NCI-H2171 (cell line): ENCODE measurements at places on chromosomes 5 and 9.

GRCh38 chr5:168151041-168151440, 140.4 kb upstream of the WWC1 start:
- no peak for DNase-seq

GRCh38 chr9:95497772-95498171, 19.0 kb downstream of the PTCH1 start:
- DNase-seq = no peak

- no peak for DNase-seq
Observed at GRCh38 chr5:16992006-16992405, 55.9 kb upstream of the MYO10 start.

DNA sequence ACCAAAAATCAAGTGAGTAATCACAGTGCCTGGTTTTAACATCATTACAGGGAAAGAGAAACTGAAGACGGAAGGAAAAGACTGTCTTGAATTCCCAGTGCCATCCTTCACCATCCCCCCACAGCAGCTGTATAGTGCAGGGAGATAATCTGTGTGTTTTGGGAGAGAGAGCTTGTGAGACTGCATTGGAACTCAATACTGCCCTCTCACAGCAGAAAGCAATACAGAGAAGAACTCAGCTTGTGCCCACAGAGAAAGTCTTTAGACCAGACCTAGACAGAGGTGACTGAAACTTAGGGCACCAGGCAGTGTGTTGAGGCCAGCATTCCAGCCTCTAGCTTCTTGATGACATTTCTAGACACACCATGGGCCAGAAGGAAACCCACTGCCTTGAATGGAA, 754.7 kb upstream of the CDH6 start:
- DNase-seq = no peak

DNA sequence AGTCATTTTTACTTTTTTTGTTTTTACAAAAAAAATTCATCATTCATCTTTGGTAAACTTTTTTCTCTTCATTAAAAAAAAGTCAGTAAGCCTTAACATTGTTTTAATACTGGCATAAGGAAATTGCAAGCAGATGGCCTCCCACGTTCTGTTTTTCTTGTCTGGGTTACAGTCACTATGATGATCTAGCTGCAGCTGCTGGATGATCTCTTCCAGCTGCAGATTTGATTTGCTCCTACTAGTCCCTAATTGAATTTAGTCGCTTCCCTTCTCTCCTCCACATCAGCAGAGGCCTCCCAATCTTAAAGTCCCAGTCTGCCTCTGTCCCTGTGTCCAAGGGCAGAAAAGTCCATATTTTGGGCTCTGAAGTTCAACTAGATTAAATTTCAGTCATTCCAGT, 106.8 kb upstream of the PTGER4 start:
- no peak for DNase-seq

- no peak for DNase-seq
Observed at GRCh38 chr5:67341478-67341877, 144.9 kb upstream of the CD180 start.

DNA sequence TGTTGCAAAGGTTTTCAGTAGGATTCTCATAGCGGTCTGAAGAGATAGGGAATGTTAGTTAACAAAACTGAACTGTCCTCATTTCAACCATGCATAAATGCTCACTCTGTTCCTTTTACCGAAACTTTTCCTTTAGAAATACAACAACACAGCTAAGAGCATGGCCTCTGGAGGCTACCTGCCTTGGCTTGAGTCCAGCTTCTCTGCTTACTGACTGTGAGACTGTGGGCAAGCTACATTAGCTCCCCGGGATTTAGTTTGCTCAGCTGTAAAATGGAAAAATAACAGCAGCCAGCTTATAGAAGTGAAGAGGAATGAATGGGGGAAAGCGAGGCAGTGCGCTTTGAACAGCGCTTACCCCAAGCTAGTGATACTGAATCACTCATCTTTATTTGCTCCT, 507.9 kb upstream of the DAP start:
- peak; percentile 55 for DNase-seq

- no peak for DNase-seq
Observed at GRCh38 chr5:92309336-92309991, 926.3 kb upstream of the ARRDC3 start.

DNA sequence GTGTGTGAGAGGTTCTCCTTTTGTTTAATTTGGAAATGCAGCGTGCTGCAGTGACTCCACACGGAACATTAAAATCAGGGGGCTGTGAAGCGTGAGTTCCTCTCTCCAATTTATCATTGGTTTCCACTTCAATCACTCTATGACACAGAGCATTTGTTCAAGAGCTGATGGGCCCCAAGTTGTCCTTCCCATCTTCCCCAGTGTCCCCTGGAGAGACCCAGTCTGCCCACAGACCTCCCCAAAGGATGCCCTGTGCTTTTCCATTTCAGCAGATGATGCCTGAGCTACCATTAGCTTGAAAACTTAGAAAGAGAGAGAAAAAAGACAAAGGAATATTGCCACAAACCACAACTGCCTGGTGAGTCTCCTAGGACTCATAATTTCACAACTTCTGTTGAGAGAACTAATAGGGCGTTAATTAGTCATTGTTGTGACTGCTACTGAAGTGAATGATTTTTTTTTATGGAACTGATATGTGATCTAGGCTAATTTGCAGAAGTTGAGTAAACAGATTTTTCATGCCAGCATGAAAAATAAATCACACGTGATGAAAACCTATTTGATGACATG, 772.7 kb downstream of the SEMA5A start:
- peak; percentile 52 for DNase-seq

- DNase-seq = no peak
Observed at GRCh38 chr5:180601591-180602480, 10.5 kb upstream of the SCGB3A1 start.

GRCh38 chr5:119409235-119409815, 43.0 kb upstream of the HSD17B4 start:
- no peak for DNase-seq

- DNase-seq = no peak
Observed at GRCh38 chr5:91367344-91367743, 15.8 kb downstream of the ARRDC3 start.

DNA sequence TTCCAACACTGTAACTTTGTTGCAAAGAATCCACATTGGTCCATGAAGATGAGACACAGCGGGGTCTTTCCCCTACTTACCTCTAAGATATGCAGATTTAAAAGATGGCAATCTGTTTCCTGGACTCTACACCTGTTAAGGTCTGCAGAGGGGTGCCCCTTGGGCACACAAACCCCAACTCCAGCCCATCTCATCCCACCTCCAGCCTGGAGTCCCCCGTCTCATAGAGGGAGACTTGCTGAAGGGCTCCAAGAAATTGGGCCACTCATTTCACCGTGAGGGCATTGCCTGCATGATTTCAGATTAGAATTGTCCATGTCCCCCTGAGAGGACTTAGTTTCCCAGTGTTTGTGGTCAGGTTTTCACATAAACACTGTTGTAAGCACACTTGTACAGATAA, 365.7 kb downstream of the IRX2 start:
- no peak for DNase-seq

DNA sequence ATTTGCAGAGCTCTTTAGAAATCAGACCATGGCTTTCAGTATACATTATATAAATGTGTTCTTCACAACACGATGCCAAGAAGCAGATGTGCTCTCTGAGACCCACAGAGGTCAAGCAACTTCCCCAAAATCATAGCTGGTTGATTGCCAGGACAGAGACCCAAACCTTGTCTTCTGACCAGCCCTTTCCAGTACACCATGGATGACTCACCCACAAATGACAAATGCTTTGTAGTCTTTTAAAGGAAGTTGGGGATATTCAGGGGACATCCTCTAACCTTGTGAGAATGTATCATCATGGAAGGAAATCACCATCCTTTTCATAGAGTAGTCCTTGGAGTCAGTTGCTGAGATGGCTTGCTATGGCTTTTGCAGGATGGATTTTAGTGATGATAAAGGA, 30.1 kb downstream of the ZNF462 start:
- no peak for DNase-seq

- DNase-seq = no peak
Observed at GRCh38 chr9:2453106-2453505, 168.5 kb upstream of the VLDLR start.

- DNase-seq = no peak
Observed at GRCh38 chr9:22210936-22211335, 201.8 kb upstream of the CDKN2B start.

GRCh38 chr5:160960592-160960991, 108.6 kb upstream of the ATP10B start:
- no peak for DNase-seq

DNA sequence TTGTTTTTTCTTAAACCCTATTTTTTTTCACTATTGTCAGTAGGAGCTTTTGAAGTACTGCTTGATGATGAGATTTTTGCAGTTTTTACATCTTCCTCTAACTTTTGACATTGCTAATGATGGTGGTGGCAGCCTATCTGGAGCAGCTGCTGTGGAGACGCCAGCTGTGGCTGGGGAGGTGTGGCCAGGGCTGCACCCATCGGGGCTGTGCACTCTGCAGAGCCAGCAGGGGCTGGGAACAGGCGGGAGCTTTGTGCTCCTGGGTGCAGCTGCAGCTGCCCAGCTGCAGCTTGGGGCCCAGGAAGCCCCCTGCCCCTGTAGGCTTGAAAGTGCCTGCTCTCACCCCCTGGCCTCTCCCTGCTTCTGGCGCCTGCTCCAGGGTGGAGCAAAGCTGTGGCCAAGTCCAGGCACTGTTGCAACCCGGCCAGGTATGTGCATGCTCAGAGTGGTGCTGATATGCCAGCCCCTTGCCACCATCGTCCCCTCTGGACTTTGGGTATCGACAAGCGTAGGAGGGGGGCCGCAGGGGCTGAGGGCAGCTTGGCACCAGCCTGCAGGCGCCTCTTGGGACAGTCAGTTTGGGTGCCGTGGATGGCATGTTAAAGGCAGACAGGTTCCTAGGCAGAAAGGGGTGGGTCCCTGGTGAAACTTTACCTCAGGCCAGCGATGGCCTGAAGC, 39.2 kb downstream of the FER start:
- DNase-seq = no peak

- DNase-seq = no peak
Observed at GRCh38 chr5:166497496-166498104, 1793.8 kb upstream of the WWC1 start.

GRCh38 chr5:40416098-40416497, 263.6 kb upstream of the PTGER4 start:
- DNase-seq = no peak

- no peak for DNase-seq
Observed at GRCh38 chr5:135244620-135245021, 154.4 kb downstream of the MACROH2A1 start.

DNA sequence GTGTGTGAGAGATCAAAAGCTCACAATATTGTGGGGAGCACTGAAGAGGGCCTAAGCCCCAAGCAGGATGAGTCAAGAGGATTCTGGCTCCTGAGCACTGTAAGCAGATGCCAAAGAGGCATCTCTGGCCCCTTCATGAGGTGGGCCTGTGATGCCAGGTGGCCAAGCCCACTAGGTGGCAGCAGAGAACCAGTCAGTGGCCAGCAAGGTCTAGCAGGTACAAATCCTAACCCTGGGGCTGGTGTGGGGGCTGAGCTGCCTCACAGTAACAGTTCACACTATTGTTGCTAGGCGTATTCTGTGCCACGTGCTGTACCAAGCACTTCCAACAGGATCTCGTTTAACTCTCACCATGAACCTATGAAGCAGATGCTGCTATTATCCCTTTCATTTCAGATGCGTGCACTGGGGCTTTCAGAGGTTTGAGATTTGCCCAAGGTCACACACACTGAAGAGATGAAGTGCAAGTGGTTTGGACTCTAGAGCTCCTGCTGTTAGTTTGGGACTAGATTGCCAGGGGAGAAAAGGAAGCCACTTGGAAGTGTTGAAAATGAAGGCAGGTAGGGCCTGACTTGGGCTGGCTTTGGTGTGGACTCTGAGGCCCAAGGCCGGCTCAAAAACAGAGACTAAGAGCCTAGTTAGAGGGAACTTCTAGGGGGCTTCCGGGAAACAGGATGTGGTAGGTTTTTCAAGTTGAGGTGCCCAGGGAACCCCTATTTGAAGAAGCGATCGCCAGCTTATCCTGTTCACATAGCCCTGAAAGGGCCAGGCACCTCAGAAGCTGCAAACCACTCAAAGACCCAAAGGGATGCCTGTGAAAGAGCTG, 4.4 kb upstream of the MLANA start:
- DNase-seq = no peak
